ENCODE measurements at places on chromosomes 7 and 10. TPM values are rescaled to one million over a fixed set of nuclear protein-coding genes. Genes with fewer than 3 reads are reported as not detected.

- no peak for DNase-seq
These were observed 628 bp downstream of the TAF6 start for GRCh38 chr7:100118388-100119071.

GRCh38 chr7:72058579-72058978, 353.6 kb downstream of the CALN1 start:
- no peak for DNase-seq

DNA sequence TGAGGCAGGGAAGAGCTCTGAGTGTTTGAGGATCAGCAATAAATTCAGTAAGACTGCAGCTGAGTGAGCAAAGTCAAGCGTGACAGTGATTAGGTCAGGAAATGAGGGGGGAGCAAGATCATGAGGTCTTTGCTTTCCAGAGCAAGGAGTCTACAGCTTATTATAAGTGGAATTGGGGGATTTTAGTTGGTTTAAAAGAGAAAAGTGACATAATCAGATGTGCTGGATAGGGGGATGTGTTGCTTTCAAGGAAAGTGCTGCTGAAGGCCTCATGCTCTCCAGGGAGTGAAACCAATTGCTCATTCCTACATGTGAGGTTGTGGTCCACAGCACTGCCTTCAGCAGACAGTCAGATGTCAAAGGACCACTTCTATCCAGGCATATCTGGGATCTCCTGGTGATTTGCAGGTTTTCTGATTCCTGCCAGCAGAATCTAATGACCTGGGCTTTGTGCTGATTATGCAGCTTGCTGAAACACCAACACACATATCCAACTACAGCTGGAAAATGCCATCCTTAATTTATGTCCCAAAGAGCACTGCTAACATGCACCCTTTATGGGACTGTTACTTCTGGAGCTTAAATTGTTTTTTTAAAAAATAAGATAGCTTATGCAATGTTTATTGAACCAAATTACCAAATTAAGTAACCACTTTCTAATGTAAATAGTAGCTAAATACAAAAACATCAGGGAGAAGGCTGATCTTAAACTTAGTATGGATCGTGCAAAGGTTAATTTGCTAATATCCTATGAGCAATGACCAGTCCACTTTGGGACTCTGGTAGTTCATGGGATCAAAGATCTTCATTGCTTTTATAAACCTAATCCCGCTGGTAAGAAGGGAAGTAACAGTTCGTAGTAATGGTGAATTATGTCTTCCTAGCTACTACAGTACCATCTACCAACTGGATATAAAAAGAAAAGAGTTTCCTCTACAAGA, 607.6 kb downstream of the KCNMA1 start:
- DNase-seq: no peak

DNA sequence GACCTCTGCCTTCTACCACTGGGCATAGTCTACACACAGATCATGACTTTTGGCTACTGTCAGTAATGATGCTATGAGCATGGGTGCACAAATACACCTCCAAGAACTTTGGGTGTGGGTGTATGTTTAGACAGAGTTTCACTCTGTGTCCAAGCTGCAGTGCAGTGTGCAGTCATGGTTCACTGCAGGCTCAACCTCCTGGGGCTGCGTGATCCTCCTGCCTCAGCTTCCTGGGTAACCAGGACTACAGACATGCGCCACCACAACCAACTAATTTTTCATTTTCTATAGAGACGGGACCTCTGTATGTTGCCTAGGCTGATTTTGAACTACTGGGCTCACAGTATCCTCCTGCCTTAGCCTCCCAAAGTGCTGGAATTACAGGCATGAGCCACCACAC, 194.4 kb downstream of the NSUN6 start:
- DNase-seq: no peak

DNA sequence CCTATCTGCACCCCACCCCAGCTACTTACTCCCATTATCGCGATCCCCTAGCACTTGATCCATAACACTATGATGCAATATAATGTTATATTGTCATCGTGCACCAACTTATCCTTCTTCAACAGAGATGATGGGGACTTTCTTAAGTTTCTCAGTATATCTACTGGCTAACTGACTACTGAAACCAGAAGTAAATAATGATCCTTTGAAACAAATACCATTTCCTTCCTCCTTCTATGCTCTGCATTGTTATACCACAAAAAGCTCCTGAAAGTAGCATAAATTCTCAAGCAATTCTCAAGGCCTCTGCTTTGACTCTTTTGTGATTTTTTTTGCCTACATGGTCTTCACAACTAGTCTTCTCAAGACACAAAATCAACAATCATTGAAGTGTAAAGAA, 68.9 kb downstream of the HTR7 start:
- no peak for DNase-seq

- DNase-seq: no peak
These were observed 73.6 kb upstream of the DNAJB6 start for GRCh38 chr7:157263156-157263555.

DNA sequence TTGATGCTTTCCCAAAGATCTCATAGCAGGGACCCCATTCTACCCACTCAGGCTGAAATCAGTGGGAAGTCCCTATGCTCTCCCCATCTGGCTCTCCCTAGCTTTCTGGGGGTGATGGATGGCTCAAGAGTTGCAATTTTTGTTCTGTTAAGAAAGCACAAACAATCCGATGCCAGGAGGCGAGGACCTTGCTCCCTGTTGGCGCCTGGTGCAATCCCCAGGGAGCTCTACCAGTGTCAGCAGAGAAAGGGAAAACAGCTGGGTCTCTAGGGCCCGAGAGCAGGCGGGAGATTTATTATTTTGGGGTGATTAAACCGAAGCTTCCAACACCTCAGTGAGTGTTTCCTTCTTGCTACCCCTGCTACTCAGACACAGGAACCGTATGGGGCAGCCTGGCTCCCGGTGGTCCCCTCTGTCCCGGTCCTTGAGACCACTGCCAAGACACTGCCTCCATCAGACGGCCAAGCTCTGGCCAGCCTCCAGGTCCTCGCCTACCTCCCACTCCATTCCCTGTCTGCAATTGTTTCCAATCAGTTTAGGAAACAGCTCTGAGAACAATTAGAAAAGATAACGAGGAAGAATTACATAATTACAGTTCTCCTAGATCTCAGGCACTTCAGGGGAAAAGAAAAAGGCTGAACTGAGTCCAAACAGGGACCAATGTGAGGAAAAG, 147.9 kb downstream of the PLXNA4 start:
- DNase-seq: peak; percentile 52

- DNase-seq: peak; percentile 82
These were observed 14.3 kb downstream of the CHST3 start for GRCh38 chr10:71978476-71978875.

DNA sequence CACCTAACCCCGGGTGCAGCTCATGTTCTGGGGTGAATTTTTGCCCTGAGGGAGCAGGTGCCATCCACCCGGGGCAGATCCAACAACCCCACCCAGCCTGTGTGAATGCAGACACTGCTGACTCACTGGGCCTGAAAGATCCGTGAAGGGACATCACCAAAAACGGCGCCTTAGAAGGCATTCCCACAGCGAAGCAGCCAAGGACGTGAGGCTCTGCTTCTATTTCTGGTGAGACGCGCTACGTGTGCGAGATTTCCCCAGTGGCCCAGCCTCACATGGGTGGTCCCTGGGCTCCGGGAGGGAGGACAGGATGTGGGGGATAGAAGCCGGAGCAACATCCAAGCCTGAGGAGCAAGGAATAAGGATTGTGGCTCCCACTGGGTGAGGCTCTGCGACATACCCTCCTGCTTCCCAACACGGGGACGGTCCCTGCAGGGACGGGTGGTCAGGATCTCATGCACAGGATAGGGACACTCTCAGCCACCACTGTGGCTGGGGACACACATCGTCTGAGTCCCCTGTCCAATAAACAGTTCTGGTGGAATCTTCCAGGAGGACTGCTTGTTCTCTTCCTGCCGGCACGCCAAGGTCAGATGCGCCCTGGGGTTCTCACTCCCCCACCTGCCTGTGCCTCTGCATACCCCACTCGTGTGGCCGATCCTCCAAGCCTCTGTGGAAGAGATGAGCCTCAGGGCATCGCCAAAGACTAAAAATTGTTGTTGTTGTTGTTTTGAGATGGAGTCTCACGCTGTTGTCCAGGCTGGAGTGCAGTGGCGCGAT, 70.2 kb downstream of the ZRANB1 start:
- DNase-seq: no peak

SPAM1 gene
- not detected for total RNA-seq

MSMB gene
- total RNA-seq: not detected

C10orf62 gene
- total RNA-seq: 0.34 TPM

CTNNA3 gene
- under 0.01 TPM for total RNA-seq

Measured in dermis blood vessel endothelial cell (primary cell).